Astrocyte of the cerebellum (primary cell): ENCODE measurements at places on chromosomes 6 and 20.

- DNase-seq = no peak
Measured at GRCh38 chr6:20198775-20199174, 13.5 kb downstream of the MBOAT1 start.

DNA sequence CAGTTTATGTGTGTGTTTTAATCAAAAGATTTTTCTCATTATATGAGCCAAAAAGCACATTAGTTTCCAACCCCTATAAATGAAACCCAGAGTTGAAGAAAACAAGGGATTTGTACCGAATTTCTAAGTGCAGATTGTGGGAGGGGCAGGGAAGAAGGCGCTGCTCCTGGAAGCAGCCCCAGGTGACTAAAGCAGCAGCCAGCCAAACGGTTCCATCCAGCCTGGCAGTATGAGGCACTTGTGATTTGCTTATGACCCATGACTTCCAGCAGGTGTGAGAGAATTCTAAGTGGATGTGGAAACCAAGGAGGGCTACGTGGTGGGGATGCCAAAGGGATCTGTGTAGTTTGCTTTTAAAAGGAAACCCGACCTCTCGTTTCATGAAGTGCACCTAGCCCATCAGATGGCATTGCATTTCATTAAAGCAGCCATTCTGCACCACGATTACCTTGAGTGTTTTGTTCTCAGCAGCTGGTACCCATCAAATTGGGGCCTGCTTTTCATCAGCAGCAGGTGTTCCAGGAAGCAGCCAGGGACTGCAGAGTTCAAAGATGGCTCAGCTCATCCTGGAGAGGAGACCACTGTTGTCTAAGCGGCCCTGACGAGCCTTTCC, 79.1 kb downstream of the DTD1 start:
- no peak for DNase-seq

DNA sequence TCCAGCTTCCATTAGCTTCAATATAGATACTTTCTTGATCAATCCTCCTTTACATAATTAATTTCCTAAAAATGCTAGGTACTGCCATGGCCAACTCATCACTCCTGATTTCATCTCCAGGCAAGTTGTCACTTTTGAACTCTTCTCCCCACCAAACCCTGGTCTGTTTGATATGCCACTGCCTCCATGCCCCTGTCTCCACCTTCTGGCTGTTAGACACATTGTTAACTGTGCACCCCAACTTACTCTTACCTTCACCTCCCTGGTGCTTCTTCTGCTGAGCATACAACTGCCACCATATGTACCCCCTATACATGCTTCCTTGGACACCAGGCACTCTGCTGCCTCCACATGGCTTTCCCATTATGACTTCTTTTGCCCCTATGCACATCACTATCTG, 21.9 kb upstream of the AIG1 start:
- no peak for DNase-seq

GRCh38 chr6:119284861-119285521, 64.6 kb downstream of the MAN1A1 start:
- no peak for DNase-seq

DNA sequence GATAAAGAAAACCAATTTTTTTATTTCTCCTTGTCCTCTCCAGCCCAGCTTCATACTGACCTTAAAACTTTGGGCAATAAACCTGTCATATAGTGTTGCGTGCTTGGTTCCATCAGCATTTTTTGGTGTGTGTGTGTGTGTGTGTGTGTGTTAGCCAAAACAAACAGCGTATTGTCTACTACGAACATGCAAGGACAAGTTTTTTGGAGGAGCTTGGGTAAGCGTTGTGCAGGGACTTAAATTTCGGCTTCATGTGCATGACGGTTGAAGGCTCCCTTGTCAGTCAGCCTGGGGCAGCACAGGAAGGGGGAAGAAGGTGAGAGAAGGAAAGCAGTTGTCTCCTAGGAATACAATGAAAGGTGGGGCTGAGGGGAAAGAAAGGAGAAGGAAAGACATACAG, 62.0 kb upstream of the PAX1 start:
- DNase-seq = no peak

- no peak for DNase-seq
Measured at GRCh38 chr6:166671434-166672081, 44.5 kb upstream of the RPS6KA2 start.

DNA sequence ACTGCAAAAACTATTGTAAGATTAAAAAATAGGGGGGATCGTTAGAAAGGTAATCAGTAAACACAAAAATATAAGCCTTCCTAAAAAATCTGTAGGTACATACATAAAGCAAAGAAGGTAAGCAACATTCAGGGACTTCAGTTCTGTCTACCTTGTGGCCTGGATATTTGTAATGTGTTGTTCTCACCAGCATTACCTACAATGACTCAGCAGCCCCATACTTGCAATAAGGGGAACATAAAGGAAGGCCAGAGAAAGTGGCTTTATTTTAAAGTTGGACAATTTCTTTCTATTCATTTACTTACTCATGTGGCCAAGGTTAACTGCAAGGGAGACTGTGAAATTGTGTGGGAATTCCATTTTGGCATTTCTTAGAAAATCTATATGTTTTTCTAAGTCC, 277.2 kb upstream of the PREP start:
- no peak for DNase-seq

- DNase-seq = no peak
Measured at GRCh38 chr6:37822851-37823682, 3.5 kb downstream of the ZFAND3 start.

DNA sequence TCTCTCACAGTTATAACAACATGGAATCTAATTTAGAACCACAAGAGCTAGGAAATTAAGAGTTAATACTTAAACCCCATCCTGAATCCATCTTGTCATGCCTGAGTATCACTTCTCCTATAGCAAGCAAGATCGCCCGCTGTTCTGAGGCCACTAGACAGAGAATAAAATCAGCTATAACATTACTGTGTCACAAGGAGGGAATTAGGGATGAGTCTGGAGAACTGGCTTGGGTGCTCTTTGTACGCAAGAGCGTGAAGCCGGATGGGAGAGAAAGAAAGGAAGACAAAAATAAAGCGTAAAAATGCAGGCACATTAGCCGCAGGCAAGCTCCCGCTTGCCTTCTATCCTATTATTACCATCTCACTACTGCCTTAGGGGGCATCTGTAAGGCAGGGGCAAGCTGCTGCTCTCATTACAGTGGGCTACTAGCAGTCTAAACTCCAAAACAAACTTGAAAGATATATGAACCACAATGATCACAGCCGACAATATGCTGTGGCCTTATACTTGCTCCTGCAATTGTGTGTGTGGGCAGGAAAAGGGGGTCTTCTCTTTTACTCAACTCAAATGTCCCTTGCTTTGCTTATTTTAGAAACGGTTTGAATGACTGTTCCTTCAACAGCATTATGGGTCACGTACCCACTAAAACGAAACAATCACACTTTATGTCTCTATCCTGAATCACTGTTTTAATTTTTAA, 81.9 kb downstream of the GJA10 start:
- DNase-seq = no peak

DNA sequence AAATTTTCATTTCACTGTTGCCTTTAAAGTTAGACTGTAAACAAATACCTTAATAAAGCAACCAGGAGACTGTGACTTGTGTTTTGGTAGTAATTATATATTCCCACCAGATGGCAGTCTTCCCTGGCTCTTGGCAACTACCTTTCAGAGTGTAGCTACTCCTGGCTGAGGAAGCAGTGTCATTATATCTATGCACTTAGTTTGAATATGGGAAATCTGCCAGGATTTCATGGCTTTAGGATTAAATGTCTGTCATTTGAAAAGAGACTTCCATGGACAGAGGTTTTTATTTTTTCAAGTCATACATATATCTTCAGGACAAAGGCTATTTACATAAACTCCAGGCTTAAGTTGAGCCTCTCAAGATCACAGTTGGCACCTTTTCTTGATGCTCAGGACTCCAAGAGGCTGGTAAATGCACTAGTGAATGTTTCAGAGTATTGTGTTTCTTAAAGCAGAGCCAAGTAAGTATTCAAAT, 160.1 kb downstream of the C6orf58 start:
- peak; percentile 76 for DNase-seq

DNA sequence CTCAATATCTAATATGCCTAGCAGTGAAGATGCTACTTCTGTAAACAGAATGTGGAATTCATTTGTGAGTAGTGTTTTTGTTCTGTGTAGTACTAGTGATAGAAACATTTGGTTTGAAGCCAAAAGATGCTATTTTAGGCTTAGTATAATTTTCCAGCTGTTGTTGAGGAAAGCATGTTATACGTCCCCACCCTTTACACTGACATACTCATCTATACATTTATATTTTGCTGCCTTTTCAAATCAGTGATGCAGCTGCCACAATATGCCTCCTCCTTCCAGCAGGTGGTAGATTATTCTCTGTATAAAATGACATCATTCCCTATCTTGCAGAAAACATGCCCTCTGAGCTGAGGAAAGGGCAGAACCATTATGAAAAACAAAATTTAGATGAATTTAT, 1217.6 kb upstream of the GJE1 start:
- no peak for DNase-seq

- no peak for DNase-seq
Measured at GRCh38 chr6:157906537-157907061, 75.1 kb upstream of the SYNJ2 start.

DNA sequence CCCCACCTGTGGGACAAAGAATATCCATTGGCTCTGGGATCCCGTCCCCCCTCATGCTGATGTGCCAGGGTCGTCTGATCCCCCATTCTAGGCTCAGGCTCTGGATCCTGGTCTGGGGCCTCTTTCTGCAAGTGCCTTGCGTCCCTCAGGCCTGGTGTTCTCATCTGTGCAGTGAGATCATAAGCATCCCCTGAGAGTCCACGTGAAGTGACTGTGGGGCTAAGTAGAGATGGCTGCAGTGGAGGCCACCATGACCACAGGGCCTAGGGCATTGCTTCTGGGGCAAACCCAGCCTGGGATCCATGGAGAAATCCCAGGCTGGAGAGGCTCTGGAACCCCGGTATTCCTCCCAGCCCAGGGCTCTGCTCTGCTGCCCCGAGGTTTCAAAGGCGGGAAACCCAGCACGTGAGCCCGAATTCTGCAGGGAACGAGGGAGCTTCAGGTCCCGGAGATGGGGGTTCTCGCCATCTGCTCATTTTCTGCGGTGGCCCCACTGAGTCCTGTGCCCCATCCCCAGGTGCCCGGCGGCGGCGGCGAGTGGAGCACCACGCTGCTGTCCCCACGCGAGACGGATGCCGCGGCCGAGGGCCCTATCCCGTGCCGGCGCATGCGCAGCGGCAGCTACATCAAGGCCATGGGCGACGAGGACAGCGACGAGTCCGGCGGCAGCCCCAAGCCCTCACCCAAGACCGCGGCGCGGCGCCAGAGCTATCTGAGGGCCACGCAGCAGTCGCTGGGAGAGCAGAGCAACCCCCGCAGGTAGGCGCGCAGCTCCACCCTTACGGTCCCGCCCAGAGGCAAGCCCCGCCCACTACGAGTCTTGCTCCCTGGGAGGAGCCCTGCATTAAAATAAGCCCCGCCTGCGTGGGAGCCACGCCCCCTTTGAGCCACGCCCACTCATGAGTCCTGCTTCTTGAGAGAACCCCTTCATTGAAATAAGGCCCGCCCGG, 105.5 kb upstream of the MYL9 start:
- DNase-seq = no peak

DNA sequence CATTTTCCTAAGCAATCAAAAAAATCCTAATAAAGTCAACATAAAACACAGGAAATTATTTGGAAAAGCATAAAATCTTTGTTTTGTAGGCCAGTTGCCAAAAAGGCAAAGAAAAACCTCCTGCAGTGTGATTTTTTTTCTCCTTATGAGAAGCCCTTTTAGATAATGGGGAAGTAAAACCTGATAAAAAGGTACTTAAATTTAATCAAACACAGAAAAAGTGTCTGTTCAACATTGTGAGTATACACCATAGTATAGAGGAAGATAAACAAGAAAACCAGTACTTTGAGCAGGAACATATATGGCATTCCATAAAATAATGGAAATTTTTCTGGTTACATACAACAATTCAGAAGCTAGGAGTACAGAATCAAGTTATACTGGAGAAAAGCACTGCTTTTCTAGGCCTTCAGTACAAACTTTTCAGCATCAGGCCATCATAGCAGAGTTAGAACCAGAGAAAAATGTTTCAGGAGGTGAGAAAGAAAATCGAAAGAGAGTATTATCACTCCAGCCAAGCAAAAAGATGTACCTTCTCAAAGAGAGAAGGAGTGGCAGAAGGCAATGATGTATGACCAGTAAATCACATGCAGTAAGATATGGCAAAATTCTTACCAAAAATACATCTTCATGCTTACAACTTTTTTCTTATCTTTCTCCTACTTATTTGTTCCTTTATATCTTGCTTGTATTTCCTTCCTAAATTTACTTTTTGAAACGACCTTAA, 494.9 kb downstream of the KIF16B start:
- DNase-seq = no peak

- no peak for DNase-seq
Measured at GRCh38 chr6:34674268-34674639, 22.3 kb downstream of the ILRUN start.

GRCh38 chr6:132725947-132726607, 12.2 kb upstream of the VNN1 start:
- DNase-seq = no peak

GRCh38 chr20:63253438-63254231, 628 bp downstream of the NKAIN4 start:
- DNase-seq = no peak

- no peak for DNase-seq
Measured at GRCh38 chr6:80636689-80637088, 530.2 kb downstream of the BCKDHB start.

DNA sequence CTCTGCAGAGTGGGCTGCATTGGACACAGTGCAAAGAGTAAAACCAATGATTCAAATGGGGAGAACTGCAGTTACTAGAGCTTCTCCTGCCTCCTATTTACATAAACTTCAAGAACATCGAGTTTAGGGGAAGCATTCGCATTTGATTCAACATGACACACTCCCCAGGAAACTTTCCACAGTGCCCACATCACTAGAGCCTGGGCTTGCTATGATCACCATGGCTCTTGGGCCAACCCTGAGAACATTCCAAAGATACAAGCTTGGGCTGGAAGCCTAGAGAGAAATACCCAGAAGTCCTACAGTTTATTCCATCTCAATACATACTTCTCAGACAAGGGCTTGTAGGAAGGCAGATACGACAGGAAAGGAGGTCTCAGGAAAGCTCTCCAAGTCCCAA, 337.9 kb downstream of the CD83 start:
- DNase-seq = no peak

GRCh38 chr6:30889921-30890645, 5.8 kb downstream of the DDR1 start:
- no peak for DNase-seq

DNA sequence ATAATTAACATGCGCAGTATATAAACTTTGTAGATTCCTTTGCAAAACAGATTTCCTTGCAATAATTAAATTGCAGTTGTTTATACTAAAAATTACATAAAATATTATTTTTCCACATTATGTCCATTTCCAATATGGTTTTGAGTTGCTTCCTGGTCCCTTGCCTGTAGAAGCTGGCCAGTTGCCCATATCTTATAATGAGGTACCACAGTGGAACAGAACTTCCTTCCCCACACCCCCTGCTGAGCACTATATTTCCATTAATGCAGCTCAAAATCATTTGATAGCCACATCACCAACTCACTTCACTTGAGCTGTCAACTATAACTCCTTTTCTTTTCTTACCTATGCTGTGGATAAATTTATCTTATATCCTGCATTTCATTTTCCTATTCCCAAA, 194.6 kb downstream of the DST start:
- no peak for DNase-seq

- DNase-seq = no peak
Measured at GRCh38 chr6:87514831-87515230, 42.1 kb downstream of the SLC35A1 start.
